ENCODE measurements at places on chromosomes 7 and 10. TPM values are rescaled to one million over a fixed set of nuclear protein-coding genes. Genes with fewer than 3 reads are reported as not detected.

DNA sequence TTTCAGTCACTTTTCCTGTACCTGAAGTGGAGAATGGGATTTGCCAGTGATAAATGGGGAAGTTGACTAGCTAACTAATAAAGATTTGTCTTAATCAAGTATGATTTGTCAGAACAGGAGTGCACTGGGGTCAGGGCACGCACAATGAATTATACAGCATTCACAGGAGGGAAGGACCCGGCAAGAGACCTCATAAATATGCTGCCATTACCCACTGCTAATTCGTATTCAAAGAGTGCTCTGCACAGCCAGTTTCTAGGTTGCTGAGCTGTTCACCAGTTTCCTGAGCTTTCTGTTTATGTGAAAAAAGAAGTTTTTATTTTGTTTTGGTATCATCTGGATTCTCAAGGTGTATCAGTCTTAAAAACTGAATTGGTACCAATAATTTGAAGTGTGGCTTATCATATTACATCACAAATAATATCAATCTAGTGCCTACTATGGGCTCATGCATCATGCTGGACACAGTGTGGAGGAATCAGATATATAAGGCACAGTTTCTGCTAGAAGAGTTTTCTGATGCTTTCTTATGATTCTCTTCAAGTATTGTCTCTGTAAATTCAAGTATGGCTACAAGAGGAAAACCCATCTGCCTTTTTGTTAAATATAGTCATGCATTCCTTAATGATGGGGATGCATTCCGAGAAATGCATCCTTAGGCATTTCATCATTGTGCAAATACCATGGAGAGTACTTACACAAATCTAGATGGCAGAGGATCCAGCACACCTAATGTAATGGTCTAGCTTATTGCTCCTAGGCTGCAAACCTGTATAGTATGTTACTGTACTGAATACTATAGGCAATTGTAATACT is 202.2 kb downstream of the VTI1A start:
- DNase-seq: no peak

Gene KLF14
- not detected for total RNA-seq

GRCh38 chr7:35253710-35254495 is at the start of gene TBX20:
TBX20 (minus strand) TSS chr7:35254100; CDS start chr7:35253620, 480 bp downstream.
- DNase-seq: no peak

GRCh38 chr7:97770850-97771249 is 39.0 kb downstream of the TAC1 start:
- no peak for DNase-seq

GRCh38 chr10:43931308-43931930 is 282.7 kb upstream of the ZNF32 start:
- DNase-seq: no peak

GRCh38 chr7:128915841-128916642 is 5.5 kb upstream of the KCP start:
- DNase-seq: peak; percentile 37

- no peak for DNase-seq
These were observed 455.9 kb downstream of the TYW1 start for GRCh38 chr7:67452516-67453026.
